ENCODE measurements at places on chromosomes 4 and X.

DNA sequence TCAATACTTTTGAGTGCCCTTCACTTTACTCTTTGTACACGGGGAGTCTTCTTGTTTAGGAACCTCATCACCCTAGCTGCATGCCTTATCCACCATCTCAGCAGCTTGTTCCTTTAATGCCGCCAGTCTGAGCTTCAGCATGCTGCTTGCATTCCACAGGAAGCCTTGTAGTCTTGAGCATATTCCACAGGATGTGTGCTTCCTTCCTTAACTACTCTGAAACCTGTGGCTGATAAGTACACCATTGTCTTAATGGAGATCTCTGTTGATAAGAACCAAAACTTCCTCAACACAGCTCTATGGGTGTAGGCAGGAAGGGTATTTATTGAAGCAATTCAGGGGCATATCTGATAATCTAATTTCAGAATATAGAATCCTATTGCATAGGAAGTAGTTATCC, 24.4 kb upstream of the CCNI start:
- no peak for DNase-seq

GRCh38 chr4:38819569-38819968, 15.0 kb upstream of the TLR1 start:
- DNase-seq = no peak

DNA sequence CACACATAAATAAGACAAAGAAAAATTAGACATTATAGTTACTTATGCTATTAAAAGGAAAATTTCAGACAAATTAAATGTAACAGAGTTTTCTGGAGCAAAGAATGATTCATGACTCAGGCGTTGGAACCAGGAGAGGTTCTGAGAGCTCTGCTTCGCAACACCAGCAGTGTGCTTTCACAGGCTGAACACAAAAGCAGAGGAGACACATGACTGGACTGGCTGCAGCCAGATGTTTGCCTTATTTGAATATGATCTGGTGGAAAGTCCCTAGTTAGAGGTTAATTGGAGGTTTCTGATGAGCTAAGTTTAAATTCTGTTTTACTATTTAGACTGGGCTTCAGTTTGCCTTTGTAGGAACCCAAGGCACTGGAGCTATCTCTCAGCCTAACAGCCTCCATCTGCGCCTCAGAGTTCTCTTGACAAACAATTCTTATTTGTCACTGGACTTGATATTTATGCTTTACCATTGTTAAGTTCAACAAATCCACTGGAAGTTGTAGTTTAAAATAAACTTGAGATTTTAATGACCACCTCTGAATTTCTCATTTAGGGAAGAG, 16.2 kb downstream of the BOD1L1 start:
- DNase-seq = no peak

DNA sequence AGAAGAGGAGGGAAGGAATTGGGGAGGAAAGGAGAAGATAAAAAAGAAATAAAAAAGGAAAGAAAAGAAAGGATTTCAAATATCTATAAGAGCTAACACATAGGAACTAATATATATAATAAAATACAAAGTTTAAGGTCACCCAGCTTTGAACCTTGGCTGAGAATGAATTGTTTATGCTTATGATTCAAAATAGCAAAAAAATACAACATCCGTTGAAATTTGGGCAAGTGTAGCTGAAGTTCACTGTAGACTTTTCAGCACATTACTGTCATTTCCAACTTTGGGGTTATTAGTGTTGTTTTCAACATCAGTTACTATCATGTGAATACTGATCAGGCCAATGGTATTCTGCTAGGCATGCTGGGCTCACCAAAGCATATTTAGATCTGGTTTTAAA, 395.2 kb upstream of the INTU start:
- no peak for DNase-seq
